ENCODE measurements at places on chromosomes 7 and 10.

DNA sequence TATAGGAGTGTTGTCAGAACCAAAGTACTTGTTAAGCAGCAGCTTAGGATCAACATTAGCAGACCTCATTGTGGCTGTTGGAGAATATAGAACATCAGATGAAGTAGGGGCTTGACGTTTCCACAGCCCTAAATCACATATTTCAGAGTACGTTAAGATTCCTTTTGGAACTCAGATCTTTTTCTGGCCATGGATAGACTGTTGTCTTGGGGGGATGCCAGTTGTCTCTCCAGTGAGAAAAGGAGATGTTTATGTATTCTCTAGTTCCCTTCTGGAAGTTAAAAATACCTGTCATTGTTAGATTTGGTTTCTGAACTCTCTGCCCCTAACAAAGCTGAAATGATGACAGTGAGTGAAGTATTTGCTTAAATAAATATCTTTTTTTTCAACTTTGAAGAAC lies 191.3 kb downstream of the AUTS2 start:
- no peak for DNase-seq

- no peak for DNase-seq
These were observed 33.4 kb upstream of the PLPP4 start for GRCh38 chr10:120423431-120424197.

- no peak for DNase-seq
These were observed 127.1 kb downstream of the CLEC2L start for GRCh38 chr7:139650429-139651100.

DNA sequence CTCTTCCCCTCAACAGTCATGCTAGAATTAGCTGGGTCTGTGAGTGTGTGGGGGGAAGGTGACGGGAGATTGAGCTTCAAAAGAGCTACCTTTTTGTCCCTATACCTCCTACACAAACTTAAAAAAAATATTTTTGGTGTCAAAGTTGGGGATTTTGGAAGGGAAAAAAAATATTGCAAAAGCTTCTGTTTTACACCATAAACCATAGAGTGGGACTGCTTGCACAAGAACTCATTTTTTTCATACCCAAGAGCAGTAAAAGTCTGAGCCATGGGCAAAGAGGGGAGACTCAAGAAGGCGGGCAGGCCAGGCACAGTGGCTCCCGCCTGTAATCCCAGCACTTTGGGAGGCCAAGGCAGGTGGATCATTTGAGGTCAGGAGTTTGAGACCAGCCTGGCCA lies 9.4 kb upstream of the ZDHHC4 start:
- DNase-seq, result no peak

DNA sequence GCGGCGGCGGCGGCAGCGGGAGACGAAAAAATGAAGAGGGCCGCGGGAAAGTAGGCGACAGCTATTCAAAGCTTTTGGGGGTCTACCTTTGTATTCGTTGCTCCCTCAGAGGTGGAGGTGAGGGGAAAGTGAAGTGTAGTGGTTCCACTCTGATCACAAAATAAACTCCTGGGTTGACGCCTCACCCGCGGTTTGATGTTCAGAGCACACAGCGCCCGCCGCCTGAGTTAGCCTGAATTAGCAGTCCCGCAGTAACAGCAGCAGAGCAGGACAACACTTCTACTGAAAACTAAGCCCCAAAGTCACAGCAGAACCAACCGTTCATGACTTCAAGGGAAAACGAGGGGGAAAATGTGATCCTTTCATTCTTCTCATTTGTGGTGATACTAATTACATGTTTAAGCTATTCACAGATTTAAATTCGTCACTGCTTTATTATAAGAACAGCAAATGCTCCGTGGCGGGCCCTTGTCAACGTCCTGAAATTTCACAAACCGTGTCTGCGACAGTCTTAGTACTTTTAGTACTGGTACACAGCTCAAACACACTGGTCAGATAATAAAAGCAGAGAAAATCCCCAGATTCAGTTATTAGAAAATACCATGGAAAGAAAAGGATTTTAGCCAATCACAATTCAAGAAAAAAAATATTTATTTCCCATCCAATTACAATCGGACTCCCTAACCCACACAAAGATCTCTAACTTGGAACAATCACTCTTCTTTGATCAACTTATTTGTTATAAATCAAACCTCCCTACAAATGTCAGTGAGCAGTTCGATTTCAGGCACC lies 563 bp upstream of the JMJD1C start:
- no peak for DNase-seq

- DNase-seq, result no peak
These were observed 695.6 kb upstream of the IGFBP3 start for GRCh38 chr7:46616636-46617035.

DNA sequence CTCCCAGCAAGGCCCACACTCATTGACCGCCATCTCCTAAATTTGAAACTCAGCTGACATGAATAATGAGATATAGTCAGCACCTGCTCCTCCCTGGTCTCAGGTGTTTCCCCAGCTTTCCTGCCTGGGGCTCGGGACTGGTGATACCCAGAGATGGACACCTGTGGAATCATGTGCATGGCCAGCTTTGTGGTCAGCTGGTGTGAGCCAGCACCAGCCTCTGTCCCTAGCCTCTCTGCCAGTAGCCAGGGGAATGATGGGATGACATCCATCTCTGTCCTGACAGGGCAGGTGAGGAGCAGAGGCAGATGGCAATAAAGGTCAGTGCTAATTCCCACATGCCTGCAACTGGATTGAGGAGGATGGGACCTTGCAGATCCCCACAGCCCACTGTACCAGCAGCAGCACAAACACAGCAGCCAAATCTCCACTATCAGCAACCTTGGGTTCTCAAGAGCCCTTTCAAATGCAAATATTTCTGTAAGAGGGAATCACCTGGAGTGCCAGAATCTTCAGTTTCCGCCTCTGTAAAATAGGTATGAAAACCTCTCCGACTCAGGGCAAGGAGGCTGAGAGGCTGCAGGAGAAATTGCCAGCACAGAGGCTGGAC lies 329.2 kb upstream of the ZMIZ1 start:
- no peak for DNase-seq

DNA sequence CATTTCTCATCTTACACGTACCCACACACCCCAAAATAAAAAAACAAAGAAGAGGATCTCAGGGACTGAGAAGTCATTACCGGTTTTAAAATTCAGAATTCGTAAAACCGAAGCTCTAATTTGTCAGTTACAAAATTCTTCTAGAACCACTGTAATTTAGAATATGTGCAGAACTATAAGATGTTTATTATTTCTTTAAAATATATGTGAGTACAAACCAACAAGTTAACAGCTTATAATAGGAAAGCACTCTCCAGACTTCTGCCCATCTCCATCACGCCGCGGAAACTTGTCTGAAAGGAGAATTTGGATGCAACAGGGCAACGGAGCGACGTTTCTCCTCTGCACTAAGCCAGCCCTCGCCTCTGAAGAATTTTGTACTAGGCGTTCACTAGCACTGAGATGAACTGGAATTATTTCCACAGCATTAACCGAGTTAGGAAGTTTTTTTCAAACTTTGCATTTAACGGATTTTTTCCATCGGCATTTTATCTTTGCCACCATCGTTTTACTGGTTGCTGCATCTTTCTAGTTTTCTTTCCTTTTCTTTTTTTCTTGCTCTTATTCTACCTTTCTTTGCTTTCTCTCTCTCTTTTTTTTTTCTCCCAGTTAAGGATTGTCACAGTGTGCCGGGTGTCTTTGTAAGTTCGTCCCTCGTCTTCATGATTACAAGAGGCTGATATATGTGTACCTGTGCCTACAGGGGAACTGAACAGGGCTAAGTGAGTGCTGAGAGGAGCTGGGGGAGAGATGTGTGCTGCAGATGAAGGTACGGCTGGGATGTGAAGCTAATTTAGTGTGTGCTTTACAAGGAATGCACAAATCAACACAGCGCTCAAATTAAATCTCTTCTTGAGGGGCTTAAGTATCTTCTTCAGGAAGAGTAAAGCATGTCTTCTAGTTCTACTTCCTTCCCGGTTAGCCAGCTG lies 295.9 kb upstream of the NFE2L3 start:
- DNase-seq, result no peak

DNA sequence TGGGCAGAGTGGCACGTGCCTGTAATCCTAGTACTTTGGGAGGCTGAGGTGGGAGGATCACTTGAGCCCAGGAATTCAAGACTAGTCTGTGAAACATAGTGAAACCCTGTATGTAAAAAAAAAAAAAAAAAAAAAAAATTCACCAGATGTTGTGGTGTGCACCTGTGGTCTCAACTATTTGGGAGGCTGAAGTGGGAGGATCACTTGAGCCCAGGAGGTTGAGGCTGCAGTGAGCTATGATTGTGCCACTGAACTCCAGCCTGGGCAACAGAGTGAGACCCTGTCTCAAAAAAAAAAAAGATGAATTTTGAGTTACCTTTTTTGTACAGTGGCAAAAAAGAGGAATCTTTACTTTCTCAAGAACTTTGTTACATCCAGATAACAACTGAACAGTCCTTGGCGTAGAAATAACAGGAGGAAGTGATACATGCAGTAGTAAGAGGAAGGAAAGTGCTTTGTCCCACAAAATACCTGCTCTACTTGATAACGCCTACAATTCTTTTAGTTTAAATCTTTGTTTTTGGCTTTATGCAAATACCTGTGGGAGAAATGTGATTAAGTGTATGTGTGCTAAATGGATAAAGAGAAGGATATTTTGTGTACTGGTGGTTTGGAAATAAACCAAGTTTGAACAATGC lies 29.3 kb downstream of the SPAG6 start:
- no peak for DNase-seq

GRCh38 chr7:39727231-39728012 lies 104.0 kb downstream of the RALA start:
- no peak for DNase-seq

DNA sequence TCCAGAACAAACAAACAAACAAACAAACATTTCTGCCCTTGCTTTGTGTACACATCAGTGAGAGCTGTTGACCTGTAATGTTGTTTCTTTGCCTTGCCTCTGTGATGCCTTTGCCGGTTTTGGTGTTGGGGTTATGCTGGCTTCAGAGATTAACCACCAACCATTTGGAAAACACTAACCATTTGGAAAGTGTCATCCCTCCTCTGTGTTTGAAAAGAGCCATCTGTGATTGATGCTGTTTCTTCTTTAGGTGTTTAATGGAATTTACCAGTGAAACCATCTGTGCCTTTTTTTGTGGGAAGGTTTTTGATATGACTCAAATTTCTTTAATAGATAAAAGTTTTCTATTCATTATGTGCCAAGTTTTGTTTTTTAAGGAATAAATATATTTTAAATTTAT lies 46.5 kb downstream of the INPP5A start:
- no peak for DNase-seq

GRCh38 chr7:105662998-105663397 lies 81.7 kb upstream of the EFCAB10 start:
- no peak for DNase-seq

DNA sequence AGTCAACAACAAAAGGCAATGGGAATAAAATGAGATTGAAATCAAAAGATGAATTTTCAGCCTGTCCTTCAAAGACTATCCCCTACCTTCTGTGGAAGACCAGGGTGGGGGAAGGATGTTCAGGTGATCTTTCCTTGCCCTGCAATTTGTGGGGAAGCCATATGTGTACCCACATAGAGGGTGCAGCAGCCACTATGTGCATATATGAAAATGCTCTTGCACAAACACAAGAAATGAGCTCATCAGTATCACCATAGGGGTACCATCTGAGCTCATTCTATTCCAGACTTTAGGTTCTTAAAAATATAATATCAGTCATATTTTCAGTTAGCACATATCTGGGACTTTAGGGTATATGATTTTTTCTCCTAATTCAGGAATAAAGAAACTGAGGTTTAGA lies 17.7 kb downstream of the GIMAP5 start:
- no peak for DNase-seq

DNA sequence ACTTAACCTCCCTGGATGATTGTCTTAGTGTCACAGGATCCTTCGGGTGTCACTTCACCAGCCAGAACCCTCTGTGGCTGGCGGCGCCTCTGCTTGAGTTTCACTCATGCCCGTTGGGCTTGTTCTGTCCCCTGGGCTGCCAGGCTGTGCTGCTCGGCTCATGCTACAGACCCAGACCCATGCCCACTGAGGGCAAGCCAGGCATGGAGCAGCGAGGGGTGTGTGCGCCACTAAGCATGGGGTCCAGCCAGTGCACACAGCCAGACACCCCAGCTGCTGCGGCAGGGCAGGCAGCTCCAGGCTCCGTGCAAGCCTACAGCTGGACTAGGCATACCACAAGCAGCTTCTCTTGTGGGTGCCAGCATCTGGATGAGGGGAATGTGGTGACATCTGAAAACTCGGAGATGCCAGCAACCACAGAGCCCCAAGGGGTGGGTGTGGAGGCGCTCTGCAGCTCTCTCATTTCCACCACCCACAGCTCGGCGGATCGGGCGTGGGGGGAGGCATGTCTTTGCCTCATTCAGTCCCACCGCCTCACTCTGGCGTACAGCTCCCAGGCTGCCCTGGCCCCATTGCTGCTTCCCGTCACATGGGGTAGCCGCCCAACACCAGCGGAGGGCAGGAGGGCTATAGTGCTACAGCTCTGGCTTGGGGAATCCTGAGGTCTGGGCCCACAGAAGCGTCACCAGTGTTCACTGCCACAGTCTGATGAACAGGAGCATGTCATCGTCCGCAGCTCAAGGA lies 269.6 kb upstream of the LRGUK start:
- DNase-seq, result no peak

- DNase-seq, result no peak
These were observed 165.4 kb downstream of the GLI3 start for GRCh38 chr7:42071372-42072261.

DNA sequence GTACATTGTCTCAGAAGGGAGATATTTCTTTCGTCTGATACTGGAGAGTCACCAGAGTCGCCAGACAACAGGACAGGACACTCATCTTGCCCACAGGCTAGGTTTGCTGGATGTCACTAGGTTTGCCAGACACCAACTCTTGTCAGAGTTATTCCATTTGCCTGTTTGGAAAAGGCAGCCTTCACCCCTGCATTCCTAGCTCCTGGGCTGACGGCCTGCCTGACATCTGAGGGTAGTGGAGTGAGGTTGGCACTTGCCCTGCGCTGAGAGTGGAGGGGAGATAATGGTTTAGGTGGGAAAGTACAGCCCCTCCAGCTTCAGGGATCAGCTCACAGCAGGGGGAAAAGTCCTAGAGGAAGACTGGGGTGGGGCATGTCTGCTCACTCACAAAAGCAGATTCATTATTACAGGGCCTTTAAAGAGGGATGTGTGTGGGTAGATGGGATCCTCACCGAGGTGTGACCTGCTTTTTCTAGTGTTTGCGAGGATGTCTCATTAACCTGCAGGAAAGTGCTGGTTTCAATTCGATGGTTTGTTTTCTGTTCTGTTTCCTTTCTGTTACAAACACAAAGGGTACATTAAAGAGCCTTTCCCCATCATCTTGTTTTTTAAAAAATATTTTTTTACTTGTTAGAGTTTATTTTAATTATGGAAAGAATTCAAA lies 79.3 kb upstream of the TNS3 start:
- no peak for DNase-seq

GRCh38 chr10:88322324-88323063 lies 260.6 kb downstream of the RNLS start:
- no peak for DNase-seq
